ENCODE measurements at places on chromosomes 11 and 22. TPM values are rescaled to one million over a fixed set of nuclear protein-coding genes. Genes with fewer than 3 reads are reported as not detected.

The C11orf91 gene
- not detected for polyA plus RNA-seq

- H3K27me3 ChIP-seq = no peaks in the 10 kb centered on the region
- H3K4me3 ChIP-seq = no peak overlapping the region
- H3K27ac ChIP-seq = no peak overlapping the region
- peaks cover 20% of the 10 kb centered on the region for H3K4me1 ChIP-seq
- H3K36me3 ChIP-seq = no peaks in the 10 kb centered on the region
Measured at GRCh38 chr11:120296554-120296953, 28.5 kb upstream of the TLCD5 start.

The PYGM gene
- polyA plus RNA-seq = 3.5 TPM

GRCh38 chr11:44901120-44901633 is 49.5 kb downstream of the TP53I11 start:
- no peaks in the 10 kb centered on the region for H3K36me3 ChIP-seq
- no peak overlapping the region for H3K27ac ChIP-seq
- DNase-seq = no peak
- H3K4me3 ChIP-seq = no peak overlapping the region
- H3K27me3 ChIP-seq = no peaks in the 10 kb centered on the region

DNA sequence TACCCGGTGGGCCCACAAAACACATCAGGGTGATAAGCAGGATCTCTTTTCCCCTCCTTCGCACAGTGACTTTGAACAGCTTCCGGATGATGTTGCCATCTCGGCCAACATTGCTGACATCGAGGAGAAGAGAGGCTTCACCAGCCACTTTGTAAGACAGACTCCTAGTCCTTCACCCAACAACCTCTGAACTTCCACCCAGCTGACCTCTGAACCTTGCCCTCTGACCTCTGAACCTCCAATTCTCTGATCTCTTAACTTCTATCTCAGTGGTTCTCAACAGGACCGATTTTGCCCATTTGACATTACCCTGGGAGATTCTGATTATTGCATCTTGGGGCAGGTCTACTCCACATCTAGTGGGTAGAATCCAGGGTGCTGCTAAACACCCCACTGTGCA is 3.2 kb downstream of the NCF4 start:
- H3K27ac ChIP-seq = no peak overlapping the region
- H3K27me3 ChIP-seq = no peaks in the 10 kb centered on the region
- peaks cover 18% of the 10 kb centered on the region for H3K4me1 ChIP-seq
- no peaks in the 10 kb centered on the region for H3K36me3 ChIP-seq
- DNase-seq = no peak

The ZNF280A gene
- polyA plus RNA-seq = not detected

The OR51B4 gene
- polyA plus RNA-seq = not detected

- H3K4me3 ChIP-seq = peak within 1 kb of the TSS; percentile 45
- H3K27ac ChIP-seq = no peak within 1 kb of the TSS
- no peak for DNase-seq
- no peaks in the 10 kb centered on the region for H3K36me3 ChIP-seq
Measured at GRCh38 chr11:117796872-117797529, at the start of gene DSCAML1. Gene DSCAML1 (minus strand): TSS chr11:117797216. CDS start chr11:117797079, 137 bp downstream.

DNA sequence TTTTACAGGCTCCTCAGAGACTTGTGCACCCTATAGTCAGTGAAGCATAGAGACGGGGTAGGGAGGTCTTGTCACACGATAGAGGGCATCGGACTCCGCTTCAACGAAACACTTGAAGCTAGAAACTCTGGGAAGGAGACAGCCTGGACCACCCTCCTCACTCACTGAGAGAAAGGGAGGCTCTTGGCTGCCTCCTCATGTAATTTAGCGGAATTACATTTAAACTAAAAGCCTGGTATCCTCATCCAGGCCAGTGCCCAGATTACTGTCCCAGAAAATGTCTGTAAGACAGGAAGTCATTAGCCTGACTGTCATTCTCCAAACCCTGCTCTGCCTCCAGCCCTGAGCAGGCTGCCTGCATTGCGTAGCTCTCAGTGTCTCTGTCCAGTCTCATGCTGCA is 36.0 kb downstream of the TTLL1 start:
- no peaks in the 10 kb centered on the region for H3K27me3 ChIP-seq
- no peak overlapping the region for H3K27ac ChIP-seq
- H3K36me3 ChIP-seq = no peaks in the 10 kb centered on the region
- H3K4me3 ChIP-seq = no peak overlapping the region

- no peaks in the 10 kb centered on the region for H3K4me1 ChIP-seq
- no peak overlapping the region for H3K4me3 ChIP-seq
- no peaks in the 10 kb centered on the region for H3K27me3 ChIP-seq
- no peak overlapping the region for H3K27ac ChIP-seq
Measured at GRCh38 chr22:49676783-49677494, 150.7 kb downstream of the BRD1 start.

DNA sequence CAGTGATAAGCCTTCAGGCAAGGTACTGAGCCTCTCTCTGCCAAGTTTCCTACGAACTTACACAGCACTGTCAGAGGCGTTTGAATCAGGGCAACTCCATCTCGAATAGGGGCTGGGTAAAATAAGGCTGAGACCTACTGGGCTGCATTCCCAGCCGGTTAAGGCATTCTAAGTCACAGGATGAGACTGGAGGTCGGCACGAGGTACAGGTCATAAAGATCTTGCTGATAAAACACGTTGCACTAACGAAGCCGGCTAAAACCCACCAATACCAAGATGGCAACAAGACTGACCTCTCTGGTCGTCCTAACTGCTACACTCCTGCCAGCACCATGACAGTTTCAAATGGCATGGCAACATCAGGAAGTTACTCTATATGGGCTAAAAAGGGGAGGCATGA is 20.4 kb upstream of the POGLUT3 start:
- no peak for DNase-seq
- H3K4me1 ChIP-seq = no peaks in the 10 kb centered on the region
- H3K4me3 ChIP-seq = no peak overlapping the region
- no peak overlapping the region for H3K27ac ChIP-seq
- H3K36me3 ChIP-seq = peaks cover 14% of the 10 kb centered on the region

The NLRP10 gene
- polyA plus RNA-seq = not detected

GRCh38 chr22:43923631-43924464 is at the start of gene PNPLA3:
Gene PNPLA3 (plus strand): TSS chr22:43923805. CDS start chr22:43923912, 107 bp downstream.
- H3K4me1 ChIP-seq = peaks cover 8% of the 10 kb centered on the region
- H3K36me3 ChIP-seq = no peaks in the 10 kb centered on the region
- peak within 1 kb of the TSS; percentile 73 for H3K4me3 ChIP-seq
- peak within 1 kb of the TSS; percentile 51 for H3K27ac ChIP-seq
- peak; percentile 96 for DNase-seq

DNA sequence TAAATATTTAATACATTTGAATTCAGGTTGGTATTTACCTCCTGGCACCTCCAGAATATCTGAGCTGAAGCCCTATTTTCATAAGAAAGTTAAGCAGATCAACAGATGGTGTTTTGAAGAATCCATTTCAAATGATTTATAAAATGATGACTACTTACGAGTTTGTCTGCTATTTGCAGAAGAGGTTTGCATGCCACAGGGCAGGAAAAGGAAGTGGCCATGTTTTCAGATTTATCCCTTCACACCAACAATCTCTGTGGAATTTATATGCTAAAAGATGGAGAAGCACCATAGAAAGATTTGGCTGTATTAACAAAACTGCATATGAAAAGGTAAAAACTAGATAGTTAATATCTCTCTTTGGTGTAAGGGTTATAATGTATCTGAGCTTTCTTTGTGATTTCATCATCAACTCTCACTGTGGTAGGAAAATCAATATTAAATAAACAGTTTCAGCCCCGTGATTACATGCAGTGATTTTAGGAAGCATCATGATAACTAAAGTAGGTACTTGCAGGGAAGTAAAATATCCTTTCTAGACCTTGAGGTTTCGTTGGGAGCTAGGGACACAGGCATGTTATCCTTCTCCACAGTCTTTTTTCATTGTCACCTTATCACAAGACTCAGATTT is 2.6 kb downstream of the BMAL1 start:
- no peak overlapping the region for H3K4me3 ChIP-seq
- H3K27me3 ChIP-seq = no peaks in the 10 kb centered on the region
- DNase-seq = no peak
- H3K4me1 ChIP-seq = peaks cover 51% of the 10 kb centered on the region
- no peak overlapping the region for H3K27ac ChIP-seq
- H3K36me3 ChIP-seq = no peaks in the 10 kb centered on the region

- no peaks in the 10 kb centered on the region for H3K36me3 ChIP-seq
- H3K4me3 ChIP-seq = no peak overlapping the region
- H3K4me1 ChIP-seq = peaks cover 10% of the 10 kb centered on the region
- no peak for DNase-seq
- no peaks in the 10 kb centered on the region for H3K27me3 ChIP-seq
Measured at GRCh38 chr22:17954200-17954859, 70.0 kb downstream of the MICAL3 start.

The P2RY2 gene
- polyA plus RNA-seq = not detected

DNA sequence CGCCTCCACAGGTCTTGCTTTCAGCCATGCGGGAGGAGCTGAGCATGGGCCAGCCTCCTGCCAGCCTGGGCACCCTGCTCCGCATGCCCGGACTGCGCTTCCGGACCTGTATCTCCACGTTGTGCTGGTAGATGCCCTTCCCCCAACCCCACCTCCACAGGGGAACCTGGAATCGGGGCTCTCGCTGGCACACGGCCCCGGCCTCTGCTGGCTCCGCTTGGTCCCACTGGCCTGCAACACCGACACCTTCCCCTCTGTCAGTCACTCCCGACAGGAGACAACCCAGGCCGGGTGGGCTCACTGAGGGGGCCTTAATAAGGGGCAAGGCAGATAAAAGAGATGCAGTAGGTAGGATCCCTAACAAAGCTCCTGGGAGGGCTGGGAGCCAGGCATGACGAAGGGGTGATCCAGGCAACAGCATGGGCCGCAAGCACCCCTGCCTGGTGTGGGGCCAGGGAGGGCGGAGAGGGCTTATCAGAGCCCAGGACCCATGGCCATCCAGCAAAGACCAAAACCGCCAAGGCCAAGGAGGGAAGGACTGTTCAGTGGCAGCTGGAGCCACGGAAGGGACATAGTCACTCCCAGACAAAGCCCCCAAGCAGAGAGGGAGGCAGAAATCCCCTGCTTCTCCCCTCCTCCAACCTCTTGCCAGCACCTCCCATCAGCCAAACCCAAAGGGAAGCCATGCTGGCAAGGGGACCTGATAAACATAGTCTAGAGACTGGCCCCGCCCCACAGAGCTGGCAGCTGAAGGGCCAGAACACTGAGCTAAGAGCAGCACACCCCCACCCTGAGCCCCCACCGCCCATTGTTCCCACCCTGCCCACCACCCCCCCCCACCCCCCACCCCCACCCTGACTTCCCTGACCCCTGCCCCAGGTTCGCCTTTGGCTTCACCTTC is 8.0 kb downstream of the SLC22A12 start:
- no peak for DNase-seq

DNA sequence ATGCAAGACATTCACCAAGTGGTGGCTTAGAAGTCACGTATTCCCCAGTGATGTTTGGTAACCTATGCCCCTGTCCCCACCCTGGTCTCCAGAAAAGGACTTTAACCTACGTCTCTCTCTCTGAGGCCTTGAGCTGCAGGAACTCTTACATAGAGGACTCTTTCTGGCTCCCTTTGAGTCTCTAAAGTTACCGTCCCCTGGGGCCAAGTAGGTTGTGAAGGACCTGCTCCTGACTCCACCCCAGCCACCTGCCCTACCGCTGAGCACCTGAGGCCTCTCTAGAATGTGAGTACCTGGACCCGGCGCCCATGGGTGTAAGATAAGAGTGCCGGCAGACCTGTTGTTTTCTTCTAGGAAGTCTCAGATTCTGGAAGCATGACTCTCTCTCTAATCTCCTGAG is 95.4 kb downstream of the TIMP3 start:
- no peaks in the 10 kb centered on the region for H3K27me3 ChIP-seq
- no peak overlapping the region for H3K4me3 ChIP-seq
- no peaks in the 10 kb centered on the region for H3K36me3 ChIP-seq
- H3K27ac ChIP-seq = no peak overlapping the region
- DNase-seq = no peak

DNA sequence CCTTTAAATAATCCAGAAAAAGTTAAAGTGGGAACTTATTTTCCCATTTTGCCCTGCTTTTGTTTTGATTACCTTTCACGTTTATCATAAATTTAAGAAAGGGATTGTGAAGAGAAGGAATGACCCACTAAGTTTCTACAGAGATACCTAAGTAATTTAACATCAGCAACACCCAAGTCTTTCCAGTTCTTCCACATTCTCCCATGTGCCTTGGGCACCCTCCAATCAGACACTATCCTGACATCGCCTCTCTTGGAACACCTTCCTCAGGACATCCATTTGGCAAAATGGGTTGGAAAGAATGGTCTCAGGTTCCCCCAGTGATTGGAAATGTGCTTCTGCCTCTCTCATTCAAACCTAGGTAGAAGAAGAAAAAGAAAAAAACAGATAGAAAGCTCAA is 6.3 kb downstream of the BBOX1 start:
- H3K4me1 ChIP-seq = no peaks in the 10 kb centered on the region
- no peak for DNase-seq
- H3K36me3 ChIP-seq = no peaks in the 10 kb centered on the region
- no peak overlapping the region for H3K4me3 ChIP-seq

GRCh38 chr11:34154059-34154875 is 48.8 kb downstream of the NAT10 start:
- H3K4me3 ChIP-seq = no peak overlapping the region
- H3K4me1 ChIP-seq = peaks cover 16% of the 10 kb centered on the region
- DNase-seq = no peak
- H3K27me3 ChIP-seq = no peaks in the 10 kb centered on the region

DNA sequence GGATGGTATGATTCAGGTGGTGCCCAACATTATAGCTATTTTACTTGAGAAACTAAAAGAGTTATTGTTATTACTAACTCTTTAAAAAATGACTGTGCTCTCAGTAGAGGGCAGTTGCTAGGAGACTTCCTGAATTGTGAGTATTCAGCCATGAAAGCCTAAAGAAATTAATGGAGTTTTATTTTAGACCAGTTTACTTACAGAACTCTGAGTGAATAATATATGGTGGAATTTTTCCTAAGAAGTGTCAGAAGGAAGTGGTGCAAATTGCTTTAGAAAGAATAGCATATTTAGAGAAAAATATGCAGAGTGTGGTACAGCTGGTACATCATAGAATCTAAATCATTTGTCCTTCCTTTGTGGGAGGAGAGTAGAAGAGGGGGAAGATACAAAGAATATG is 689.9 kb upstream of the CCDC90B start:
- H3K27ac ChIP-seq = no peak overlapping the region
- DNase-seq = no peak
- H3K27me3 ChIP-seq = no peaks in the 10 kb centered on the region
- H3K36me3 ChIP-seq = no peaks in the 10 kb centered on the region

The MRGPRX4 gene
- polyA plus RNA-seq = not detected

GRCh38 chr11:131618201-131618600 is 247.8 kb downstream of the NTM start:
- H3K4me3 ChIP-seq = no peak overlapping the region
- no peak for DNase-seq

The RHOD gene
- 34.4 TPM for polyA plus RNA-seq

DNA sequence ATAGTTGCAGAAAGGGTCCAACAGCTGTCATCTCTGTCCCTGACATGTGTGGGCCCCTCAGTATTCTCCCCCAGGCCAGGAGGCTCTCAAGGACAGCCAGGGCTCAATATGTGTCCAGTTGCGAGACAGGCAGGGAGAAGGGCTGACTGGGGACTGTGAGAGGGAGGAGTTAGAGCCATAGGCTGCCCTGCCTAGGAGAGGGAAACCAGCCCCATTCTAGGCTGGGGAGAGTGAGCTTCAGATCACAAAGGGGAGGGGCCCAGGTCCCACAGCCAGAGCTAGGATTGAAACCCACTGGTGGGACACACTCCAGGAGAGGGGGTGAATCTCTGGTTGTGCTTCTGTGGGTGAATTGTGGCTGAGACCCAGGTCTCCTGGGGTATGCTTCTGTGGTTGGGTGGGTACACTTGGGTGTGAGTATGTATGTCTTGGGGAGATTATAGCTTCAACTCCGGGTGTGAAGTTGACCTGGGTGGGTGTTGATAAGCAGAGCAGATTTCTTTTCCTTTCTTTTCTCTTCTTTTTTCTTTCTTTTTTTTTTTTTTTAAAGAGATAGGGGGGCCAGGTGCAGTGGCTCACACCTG is 2.1 kb upstream of the CARNS1 start:
- H3K36me3 ChIP-seq = no peaks in the 10 kb centered on the region
- H3K4me3 ChIP-seq = no peak overlapping the region
- peaks cover 69% of the 10 kb centered on the region for H3K4me1 ChIP-seq
- no peak overlapping the region for H3K27ac ChIP-seq
- no peak for DNase-seq

The KDM4E gene
- polyA plus RNA-seq = not detected

Data from stomach (tissue), 19 donors.